ENCODE measurements at places on chromosomes 16 and 17.

DNA sequence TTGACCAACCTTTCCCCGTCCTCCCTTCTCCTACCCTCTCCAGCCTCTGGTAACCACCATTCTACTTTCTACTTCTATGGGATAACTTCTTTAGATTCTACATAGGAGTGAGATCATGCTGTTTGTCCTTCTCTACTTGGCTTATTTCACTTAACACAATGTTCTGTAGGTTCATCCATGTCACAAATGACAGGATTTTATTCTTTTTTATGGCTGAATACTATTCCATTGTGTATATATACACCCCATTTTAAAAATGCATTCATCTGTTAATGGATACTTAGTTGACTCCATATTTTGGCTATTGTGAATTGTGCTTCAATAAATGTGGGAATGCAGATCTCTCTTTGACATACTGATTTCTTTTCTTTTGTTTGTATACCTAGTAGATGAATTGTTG lies 115.0 kb downstream of the RAB11FIP4 start:
- DNase-seq: no peak

GRCh38 chr16:81483064-81483969 lies 38.7 kb downstream of the CMIP start:
- no peak for DNase-seq

- no peak for DNase-seq
Measured at GRCh38 chr16:26269673-26270072, 577.9 kb downstream of the HS3ST4 start.

GRCh38 chr16:87715658-87716057 lies 50.1 kb downstream of the KLHDC4 start:
- DNase-seq: no peak

GRCh38 chr17:8056232-8056975 lies 17.5 kb downstream of the ALOX15B start:
- DNase-seq: peak; percentile 80

DNA sequence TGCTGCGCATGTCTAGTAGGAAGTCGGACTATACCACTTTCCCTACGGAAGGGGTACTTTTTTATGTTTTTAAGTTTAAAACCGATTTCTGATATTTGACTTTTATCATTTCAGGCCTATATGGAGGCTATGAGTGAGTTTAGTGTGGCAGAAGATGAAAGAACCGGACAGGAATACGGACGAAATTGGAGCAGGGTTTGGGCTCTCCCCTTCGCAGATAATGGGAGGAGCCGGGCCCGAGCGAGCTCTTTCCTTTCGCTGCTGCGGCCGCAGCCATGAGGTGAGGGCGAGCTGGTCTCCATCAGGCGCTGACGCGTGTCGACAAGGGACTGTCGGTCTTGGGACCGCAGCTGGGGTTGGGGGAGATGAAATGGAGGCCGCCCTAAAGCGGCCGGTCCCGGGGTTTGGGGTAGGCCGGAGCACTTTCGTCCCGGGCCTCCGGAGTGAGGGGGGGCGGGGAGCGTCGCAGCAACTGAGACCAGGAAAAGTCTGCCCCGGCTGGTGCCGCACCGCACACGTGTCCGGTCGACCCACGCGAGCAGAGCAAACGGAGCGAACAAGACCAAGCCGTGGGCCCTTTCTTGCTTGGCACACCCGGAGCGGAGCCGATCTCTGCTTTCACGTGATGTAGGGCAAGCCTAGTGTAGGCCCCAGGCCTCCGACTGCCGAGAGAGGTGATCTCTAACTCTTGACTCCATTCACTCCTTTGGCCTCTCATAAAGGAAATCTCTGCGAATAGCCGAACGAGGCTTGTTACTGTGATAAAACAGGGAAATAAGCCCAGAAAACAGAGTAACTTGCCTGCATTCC lies at the start of gene RPL19:
RPL19 (plus strand) TSS at position 214 of the 810 bp plus-strand sequence; CDS start at position 276, 62 bp downstream.
- peak; percentile 85 for DNase-seq

- no peak for DNase-seq
Measured at GRCh38 chr16:81942007-81942601, 69.2 kb downstream of the SDR42E1 start.
